ENCODE measurements at places on chromosomes 4 and X. TPM values are rescaled to one million over a fixed set of nuclear protein-coding genes. Genes with fewer than 3 reads are reported as not detected.
A peak's percentile ranks its signal among the peaks of the same experiment; 100 is the strongest.

DNA sequence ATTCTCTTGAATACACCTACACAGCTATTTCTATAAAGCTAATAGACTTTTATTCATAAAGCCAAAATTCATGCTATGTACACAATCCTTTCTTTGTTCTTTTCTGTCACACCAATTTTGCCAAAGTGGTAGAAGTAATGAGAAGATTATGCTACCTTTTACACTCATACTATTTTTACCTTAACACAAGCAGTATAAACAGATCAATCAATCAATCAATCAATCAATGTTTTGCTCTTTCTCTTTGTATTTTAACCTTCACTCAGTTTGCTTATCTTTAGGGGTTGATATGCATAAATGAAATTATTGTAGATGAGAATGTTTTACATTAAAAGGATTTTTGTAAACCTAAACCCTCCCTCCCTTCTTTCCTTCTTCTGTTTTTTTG lies 878.6 kb downstream of the RAPGEF2 start:
- DNase-seq, result no peak

DNA sequence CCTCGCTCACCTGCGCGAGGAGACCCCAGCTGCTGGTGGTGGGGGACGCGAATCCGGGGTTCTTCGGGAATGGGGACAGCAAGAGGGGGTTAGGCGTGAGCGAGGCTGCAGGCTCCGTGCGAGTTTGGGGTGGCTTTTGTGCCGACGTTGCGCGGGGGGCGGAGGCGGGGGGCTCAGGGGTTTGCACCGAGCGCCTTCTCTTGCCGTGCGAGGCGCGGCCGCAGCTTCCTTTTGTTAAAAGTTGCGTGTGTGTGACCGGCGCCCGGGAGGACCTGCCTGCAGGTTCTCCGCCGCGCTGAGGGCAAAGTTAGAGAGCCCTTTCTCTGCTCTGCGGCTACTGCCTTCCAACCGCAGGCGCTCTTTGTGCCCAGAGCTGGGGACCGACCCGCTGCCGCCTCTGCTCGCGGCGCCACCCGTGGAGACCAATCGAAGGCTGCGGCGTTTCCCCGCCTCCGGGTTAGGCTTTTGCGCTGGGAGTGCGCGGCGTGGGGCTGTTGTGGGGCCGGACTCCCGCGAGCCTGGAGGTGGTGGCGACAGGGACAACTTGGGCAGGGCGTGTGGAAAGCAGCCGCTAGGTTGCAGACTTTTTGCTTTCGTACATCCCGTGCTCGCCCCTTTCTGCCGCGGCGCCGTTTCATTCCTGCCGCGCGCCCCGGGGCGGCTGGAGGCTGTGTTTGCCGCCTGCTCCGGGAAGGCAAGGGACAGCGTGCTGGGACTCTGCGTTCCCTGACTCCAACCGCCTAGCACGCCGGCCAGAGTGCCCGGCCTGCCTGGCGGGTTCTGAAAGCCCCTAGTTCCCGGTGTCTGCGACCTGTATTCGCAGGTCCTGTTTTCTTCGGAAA lies 716 bp downstream of the KIT start:
- DNase-seq, result peak; percentile 58

SPANXN3 gene
- not detected for total RNA-seq

GRCh38 chr4:89215736-89216135 lies 91.9 kb downstream of the GPRIN3 start:
- no peak for DNase-seq

F11 gene
- total RNA-seq, result not detected

- DNase-seq, result no peak
These were observed 2.0 kb downstream of the MSX1 start for GRCh38 chr4:4861390-4862018.

- DNase-seq, result no peak
These were observed 166.1 kb downstream of the LRBA start for GRCh38 chr4:150849016-150849415.

DNAJB14 gene
- total RNA-seq, result 58.1 TPM

DNA sequence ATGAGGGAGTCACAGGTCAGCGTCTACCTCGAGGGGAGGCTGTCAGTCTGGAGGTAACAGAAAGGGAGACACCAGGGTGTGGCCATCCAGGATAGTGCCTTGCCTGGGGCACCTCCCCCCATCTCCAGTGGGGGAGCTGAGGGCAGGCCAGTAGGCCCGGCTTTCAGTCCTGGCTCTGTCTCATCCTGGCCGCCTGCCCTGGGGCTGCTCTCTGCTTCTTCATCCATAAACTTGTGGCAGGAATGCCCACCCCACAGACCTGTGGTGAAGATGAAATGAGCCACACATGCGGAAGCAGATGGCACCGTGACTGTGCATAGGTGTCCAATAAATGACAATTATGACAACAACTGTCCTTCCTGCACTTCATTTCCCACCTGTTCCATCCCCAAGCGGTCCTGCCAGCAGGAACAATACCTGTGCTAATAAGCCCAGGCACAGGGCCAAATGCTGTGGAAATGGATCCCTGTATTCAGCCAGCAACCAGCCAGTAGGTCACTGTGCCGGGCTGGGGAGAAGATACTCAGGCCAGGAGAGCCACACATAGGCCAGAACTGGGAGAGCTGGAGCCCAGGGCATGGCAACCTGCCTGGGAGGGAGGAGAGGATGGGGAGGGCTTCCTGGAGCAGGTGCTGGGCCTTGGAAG lies 30.2 kb downstream of the TRO start:
- no peak for DNase-seq

- no peak for DNase-seq
These were observed 8.6 kb upstream of the HAUS3 start for GRCh38 chr4:2250357-2251072.

- DNase-seq, result no peak
These were observed 782.2 kb upstream of the LCORL start for GRCh38 chr4:18803781-18804180.

FAM114A1 gene
- total RNA-seq, result 77.2 TPM

GAB1 gene
- total RNA-seq, result 71.1 TPM

GRCh38 chrX:47460561-47460960 lies 22.5 kb downstream of the ZNF41 start:
- DNase-seq, result no peak

- DNase-seq, result no peak
These were observed 65.7 kb downstream of the ZFX start for GRCh38 chrX:24215272-24215671.

DNA sequence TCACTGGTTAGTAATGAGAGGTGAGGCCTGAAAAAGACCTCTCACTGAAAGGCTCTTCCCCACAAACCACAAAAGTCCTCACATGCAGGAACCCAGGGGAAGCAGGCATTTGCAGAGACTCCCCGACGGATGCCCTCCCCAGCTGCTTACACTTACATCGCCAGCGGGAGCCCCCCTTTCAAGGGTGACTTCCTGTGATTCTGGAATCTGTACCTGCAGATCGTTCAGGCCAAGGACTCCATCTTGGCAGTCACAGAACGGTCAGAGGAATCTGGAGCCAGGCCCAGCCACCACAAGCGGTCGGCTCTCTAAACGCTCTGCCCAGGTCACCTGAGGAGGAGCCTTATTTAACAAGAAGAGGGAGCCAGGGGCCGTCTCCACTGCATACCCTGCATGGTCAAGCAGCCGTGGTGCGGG lies 71.3 kb upstream of the STS start:
- DNase-seq, result no peak

DNA sequence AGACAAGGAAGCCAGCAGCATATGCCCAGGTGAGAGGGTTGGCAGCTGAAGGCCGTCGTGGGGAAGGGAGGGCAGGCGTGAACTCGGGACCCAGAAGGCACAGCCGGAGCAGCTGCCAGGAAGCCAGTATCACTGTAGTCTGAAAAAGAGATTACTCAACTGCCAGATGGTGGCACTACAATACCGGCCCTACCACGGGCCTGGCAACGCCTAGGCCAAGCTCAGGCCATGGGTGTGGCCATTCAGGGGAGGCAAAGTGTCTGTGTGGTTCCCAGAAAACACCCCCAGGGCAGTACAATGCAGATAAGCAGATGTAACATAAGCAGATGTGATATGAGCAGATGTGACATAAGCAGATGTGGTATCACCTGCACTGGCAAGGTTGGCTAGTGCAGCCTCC lies 236.0 kb downstream of the AFAP1 start:
- no peak for DNase-seq
